Epithelial cell of proximal tubule (primary cell): ENCODE measurements at places on chromosomes 11 and 22. TPM values are rescaled to one million over a fixed set of nuclear protein-coding genes. Genes with fewer than 3 reads are reported as not detected.

GRCh38 chr11:47593492-47593933 lies 698 bp downstream of the C1QTNF4 start:
- DNase-seq: no peak

The LRRC10B gene
- 0.36 TPM in 1 of 2 replicates, not detected in the other for total RNA-seq

DNA sequence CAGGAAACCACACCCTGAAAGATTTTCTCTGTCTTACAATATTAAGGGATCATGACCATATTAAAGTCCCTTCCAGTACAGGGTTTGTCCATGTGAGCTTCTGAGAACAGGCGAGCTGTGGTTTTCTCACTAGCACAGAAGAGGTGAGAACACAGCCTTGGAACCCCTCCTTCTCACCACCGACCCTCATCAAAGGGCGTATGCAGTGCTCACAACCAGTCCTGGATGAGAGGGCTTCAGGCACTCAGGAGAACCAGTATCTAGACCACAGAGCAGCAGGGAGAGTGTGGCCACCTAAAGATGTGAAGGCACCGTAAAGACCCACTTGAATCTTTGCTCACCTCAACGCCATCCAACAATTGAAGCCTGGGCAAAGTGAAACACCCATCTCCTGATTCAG lies 397.0 kb downstream of the ETS1 start:
- no peak for DNase-seq

- DNase-seq: no peak
These were observed 577.1 kb upstream of the CCDC90B start for GRCh38 chr11:83863272-83863671.

GRCh38 chr22:36818010-36818642 lies 1.3 kb upstream of the PVALB start:
- no peak for DNase-seq

The ADM2 gene
- 3.9 and 4.4 TPM in 2 replicates for total RNA-seq

GRCh38 chr11:34433899-34434298 lies 4.8 kb upstream of the CAT start:
- DNase-seq: no peak

The JAML gene
- total RNA-seq: not detected in 2 replicates

DNA sequence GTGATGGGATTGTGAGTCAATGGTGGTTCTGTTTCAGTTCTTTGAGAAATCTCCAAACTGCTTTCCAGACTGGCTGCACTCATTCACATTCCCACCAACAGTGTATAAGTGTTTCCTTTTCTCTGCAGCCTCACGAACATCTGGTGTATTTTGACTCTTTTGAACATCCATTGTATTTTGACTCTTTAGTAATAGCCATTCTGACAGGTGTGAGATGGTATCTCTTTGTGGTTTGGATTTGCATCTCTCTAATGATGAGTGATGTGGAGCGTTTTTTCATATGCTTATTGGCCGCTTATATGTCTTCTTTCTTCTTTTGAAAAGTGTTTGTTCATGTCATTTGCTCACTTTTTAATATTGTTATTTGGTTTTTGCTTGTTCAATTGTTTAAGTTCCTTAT lies 19.4 kb downstream of the NELL1 start:
- DNase-seq: no peak

DNA sequence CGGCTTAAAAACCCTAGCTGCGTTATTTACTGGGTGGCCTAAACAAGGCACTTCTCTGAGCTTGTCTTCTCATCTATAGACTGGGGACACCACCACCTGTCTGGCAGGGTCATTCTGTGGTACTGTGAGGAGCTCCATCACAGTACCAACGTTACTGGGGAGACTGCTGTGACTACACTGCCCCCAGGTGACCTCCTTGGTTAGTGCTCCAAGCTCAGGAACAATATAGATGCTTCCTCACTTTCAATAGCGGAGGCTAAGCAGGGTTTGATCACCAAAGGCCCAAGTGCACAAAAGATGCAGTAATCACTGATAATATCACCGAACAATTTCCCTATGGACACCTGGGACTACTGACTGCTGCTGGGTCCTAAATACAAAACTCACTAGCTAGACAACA lies 18.8 kb downstream of the PRPF19 start:
- DNase-seq: no peak

The ALDH3B2 gene
- total RNA-seq: 0.51 TPM in 1 of 2 replicates, not detected in the other

GRCh38 chr11:75072582-75072981 lies 24.1 kb downstream of the OR2AT4 start:
- no peak for DNase-seq

DNA sequence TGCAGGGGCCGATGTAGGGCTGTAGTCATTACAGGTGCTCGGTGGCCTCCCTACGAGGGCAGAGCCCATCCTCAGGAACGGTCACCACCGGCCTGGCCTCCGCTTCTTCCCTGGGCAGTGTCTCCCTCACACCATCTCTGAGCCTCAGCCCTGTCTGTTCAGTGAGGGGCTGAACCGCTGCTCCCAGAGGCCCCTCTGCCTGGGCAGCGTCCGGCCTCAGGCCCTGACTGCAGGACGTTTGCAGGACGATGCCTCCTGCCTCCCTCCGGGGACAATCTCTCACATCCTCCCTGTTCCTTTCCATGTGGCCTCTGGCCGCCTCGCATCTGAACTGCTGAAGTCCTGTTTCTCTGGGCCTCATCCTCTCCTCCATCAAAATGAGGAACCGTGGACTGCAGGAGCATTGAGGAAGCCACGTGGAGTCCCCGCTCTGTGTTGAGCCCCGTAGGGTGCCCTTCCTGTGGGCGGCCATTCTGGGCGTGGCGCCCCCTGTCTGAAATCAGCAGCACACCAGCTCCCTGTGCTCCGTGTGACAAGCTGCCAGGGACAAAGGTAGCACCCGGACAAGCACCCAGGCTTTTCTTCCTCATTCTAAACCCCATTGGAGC lies 933.5 kb downstream of the BRD1 start:
- DNase-seq: no peak
